Renal cortex interstitium (tissue), 15 donors: ENCODE measurements at places on chromosomes 2 and 18. TPM values are rescaled to one million over a fixed set of nuclear protein-coding genes. Genes with fewer than 3 reads are reported as not detected.

The CCDC148 gene
- 8.4 TPM for polyA plus RNA-seq

The PIEZO2 gene
- polyA plus RNA-seq = 21.5 TPM

- no peak for DNase-seq
Observed at GRCh38 chr2:183060571-183061231, 17.8 kb upstream of the DUSP19 start.

- DNase-seq = no peak
Observed at GRCh38 chr18:37524498-37525261, 40.9 kb downstream of the CELF4 start.

The GCA gene
- polyA plus RNA-seq = 33.6 TPM

The GALNT3 gene
- polyA plus RNA-seq = 10.6 TPM

The GPR39 gene
- polyA plus RNA-seq = 2.6 TPM

The TTN gene
- polyA plus RNA-seq = 1.2 TPM

The HRH4 gene
- 0.17 TPM for polyA plus RNA-seq

- no peak for DNase-seq
Observed at GRCh38 chr2:64001382-64002101, 17.7 kb downstream of the VPS54 start.

The NETO1 gene
- 1.1 TPM for polyA plus RNA-seq

The RAD51AP2 gene
- 0.17 TPM for polyA plus RNA-seq

GRCh38 chr2:224523626-224524577 is 61.3 kb downstream of the CUL3 start:
- no peak for DNase-seq

GRCh38 chr2:22628221-22628620 is 756.8 kb upstream of the KLHL29 start:
- no peak for DNase-seq

The TUBA3E gene
- not detected for polyA plus RNA-seq

The DPYSL5 gene
- polyA plus RNA-seq = 8.6 TPM

The PRKAG3 gene
- 0.11 TPM for polyA plus RNA-seq

GRCh38 chr2:26917135-26917836 is 53.2 kb upstream of the MAPRE3 start:
- no peak for DNase-seq

DNA sequence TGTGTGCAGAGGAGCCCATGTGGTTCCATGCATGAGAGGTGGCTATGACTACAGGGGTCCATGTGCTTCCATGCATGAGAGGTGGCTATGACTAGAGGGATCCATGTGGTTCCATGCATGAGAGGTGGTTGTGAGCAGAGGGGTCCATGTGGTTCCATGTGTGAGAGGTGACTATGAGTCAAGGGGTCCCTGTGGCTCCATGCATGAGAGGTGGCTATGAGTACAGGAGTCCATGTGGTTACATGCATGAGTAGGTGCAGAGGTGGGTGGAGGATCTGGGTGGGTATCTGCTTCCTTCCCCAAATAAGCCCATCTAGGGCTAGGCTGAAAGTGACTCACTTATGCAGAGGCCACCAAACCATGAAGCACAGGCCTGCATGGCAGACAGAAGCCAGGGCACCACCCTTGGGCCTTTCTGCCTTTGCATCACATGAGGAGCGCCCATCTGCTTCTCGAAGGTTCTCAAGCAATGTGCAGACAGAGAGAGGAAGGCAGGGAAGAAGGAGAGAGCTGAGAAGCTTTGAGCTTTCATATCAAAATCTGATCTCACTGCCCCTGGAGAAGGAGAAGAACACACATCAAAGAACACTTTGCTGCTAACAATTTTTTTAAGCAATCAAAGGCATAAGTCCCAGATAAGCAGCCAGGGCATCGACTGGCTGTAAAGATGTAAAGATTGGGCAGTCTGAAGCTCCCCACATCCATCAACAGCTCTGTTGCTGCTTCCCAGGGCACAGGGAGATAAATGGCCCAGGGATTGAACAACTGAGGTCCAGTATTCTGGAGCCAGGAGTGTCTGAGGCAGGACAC is 137.6 kb downstream of the TNS1 start:
- DNase-seq = no peak

GRCh38 chr2:173676647-173677046 is 288.5 kb downstream of the SP3 start:
- DNase-seq = no peak

- DNase-seq = no peak
Observed at GRCh38 chr2:52518678-52519077, 1248.9 kb upstream of the CHAC2 start.

GRCh38 chr2:152120430-152120829 is 21.6 kb upstream of the CACNB4 start:
- no peak for DNase-seq

- DNase-seq = no peak
Observed at GRCh38 chr2:240561325-240561971, 1.3 kb downstream of the DUSP28 start.

DNA sequence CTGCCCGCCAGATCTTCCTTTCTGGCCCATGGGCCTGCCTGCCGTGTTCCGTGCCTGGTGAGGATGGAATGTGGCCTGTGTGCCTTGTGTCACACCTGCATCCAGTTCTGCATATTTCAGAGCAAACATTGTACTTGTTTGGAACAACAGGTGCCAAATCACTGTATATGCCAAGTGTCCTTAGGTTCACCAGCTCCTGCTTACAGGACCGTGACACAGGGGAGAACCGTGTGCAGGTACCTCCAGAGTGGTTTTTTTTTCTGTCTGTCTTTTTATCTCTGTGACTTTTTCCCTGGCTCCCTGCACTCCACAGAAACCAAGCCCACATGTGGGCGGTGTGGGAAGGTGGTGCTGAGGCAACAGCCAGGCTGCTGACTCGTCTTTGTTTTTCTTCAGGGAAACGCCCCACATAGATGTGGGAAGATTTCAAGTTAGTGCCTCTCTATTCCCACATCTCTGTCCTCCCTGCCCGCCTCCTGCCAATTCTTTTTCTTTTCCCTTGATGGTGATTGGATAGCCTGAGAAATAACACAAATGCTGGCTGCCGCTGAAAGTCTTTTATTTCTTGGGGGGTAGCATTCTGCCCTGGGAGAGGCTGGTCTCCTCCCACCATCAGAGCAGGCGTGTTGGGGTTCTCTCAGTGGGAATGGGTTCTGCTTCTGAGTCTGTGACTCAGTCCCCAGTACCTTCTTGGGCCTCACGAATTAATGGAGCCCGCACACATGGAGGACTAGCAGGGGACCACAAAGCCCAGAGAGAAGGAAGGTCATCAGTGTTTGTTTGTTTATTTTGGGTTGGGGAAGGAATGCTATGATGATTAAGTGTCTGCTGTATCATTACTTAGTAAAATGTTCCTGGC is 21.4 kb downstream of the GRHL1 start:
- no peak for DNase-seq

GRCh38 chr2:64644458-64645382 is 9.0 kb downstream of the SERTAD2 start:
- peak; percentile 87 for DNase-seq

DNA sequence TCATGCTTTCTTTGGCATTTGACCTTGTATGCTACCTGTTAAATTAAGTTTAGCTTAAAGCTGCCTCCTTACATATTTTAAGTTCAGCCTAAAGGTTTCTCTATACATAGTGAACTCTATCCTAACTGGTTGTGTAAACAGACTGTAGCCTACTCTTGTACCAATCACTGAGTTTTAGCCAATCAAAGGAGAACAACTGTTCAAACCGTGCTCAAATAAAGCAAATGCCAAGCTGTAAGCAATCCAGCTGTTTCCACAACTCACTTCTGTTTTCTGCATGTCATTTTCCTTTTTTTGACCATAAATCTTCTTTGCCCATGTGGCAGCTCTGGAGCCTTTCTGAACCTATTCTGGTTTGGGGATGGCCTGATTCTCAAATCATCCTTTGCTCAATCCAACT is 1603.8 kb upstream of the ACVR2A start:
- no peak for DNase-seq

GRCh38 chr2:190447766-190448165 is 39.6 kb downstream of the MFSD6 start:
- DNase-seq = no peak

DNA sequence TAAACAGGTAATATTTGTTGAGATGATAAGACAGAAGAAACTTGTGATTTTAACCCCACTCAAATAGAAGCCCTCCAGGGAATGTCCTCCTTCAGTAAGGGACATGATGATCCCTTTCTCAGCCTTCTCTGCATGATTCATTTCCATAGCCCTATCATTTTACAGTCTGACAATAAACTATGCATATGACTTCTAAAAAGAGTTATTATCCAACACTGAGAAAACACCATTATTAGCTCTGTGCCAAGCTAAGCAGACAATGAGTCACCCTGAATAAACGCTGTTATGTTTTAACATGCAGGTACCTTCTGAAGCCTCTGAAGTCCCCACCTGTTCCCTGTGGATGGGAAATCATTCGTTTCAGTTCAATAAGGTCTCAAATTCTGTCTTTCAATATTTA is 54.7 kb downstream of the DTNB start:
- no peak for DNase-seq

The REG3A gene
- not detected for polyA plus RNA-seq

DNA sequence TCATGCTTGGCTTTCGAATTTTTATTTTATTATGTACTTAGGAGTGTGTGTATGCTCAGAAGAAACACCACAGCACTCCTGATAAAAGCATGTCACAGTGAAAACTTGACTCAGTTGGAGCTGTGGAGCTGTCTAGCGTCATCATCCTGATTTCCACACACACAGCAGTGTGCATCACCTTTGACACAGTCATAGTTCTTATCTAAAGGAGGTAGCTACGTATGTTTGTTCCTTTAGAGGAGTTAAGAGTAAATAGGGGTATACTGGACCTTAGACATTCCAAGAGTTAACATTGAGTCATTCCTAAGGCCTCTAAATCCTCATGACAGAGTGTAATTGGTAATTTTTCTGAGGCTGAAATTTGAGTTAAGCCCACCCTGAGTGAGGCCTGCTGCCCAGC is 96.9 kb downstream of the PHLPP1 start:
- no peak for DNase-seq

The RND3 gene
- polyA plus RNA-seq = 44.5 TPM

The CTNNA2 gene
- polyA plus RNA-seq = 4.3 TPM

- no peak for DNase-seq
Observed at GRCh38 chr2:218880859-218881594, 375 bp downstream of the WNT10A start.

The NTSR2 gene
- polyA plus RNA-seq = not detected

- DNase-seq = no peak
Observed at GRCh38 chr2:158740127-158740526, 55.0 kb upstream of the DAPL1 start.

The SRD5A2 gene
- polyA plus RNA-seq = 0.06 TPM

DNA sequence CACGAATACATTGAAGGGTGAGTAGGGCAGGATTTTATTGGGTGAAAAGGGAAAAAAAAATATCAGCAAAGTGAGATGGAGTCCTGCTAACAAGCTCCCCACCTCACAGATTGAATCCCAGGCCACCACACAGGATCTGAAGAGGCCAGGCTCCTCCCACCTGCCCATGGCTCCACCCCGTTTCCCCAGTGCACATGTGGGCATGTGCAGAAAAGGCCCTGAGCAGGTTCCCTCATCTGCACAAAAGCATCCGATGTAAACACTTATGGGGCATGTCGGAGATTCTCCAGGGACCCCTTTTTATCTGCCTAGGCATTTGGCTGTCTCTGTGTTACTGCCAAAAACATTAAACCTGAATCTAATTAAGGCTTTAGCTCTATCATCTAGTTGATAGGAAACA is 35.2 kb downstream of the SKA1 start:
- DNase-seq = no peak
